ENCODE measurements at places on chromosomes 1 and 21.

DNA sequence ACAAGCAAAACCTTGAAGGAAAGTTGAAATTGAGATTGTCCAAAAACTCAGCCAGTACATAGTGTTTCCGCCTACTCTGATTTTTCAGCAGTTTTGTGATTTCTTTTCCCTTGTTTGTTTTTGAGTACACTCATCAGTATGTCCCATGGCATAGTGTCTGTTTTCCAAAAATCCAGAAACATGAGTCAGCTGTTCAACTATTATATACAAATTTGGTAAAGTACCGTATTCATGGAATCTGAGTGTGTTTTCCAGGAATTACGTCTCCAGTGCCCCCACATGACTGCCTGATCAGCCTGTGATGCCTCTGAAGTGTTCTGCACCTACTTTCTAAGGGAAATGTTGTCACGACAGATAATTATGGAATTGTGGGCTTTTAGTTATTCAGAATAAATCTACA lies 186.8 kb downstream of the LTN1 start:
- DNase-seq: peak; percentile 91

GRCh38 chr1:97137862-97138514 lies 416.4 kb downstream of the PTBP2 start:
- DNase-seq: peak; percentile 55

DNA sequence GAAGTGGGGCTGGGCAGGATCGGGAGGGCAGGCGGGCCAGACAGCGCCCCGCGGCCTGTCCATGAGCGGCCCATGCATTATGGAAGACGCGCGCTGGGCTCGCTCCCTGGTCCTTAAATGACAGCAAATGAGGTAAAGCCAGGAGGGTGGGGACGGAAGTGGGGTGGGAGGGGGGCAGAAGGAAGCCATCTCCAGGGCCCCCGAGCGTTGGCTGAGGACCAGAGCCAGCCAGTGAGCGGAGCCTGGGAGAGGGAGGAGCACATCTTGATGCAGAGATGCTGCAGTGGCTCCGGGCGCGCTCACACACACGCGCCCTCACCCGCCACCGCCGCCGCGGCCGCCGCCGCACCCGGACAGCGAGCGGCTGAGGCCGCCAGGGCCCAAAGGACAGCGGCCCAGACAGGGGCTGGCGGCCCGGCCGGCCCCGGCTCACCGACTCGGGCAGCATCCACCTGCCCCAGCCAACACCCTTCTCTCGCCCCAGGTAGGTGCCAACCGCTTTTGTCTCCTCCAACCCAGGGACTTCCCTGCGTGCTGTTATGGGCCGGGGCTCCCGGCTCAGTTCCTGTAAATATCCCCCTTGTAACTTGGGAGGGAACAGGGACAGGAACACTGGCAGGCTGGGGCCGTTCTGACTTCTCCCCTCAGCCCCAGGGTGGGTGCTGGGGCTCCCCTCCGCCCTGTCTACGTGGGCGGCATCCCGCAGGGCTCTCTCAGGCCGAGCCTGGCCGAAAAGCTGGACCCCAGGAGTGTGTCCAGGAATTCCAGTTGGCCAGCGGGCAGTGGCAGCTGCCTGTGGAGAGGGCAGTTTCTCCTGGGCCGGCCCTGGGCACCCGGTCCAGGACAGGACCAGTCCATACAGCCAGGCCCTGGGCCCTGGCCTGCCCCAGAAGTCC lies at the start of gene CNTN2:
CNTN2 (plus strand) TSS at position 302 of the 896 bp plus-strand sequence. CDS start 9,974 bp downstream, outside the sequence.
- DNase-seq: no peak

DNA sequence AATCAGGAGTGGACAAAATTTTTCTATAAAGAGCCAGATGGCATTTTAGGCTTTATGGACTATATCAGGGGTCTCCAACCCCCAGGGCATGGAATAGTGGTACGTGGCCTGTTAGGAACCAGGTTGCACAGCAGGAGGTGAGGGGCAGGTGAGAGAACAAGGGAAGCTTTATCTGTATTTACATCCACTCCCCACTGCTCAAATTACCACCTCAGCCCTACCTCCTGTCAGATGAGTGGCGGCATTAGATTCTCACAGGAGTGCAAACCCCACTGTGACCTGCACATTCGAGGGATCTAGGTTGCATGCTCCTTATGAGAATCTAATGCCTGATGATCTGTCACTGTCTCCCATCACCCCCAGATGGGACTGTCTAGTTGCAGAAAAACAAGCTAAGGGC lies 13.9 kb downstream of the PHTF1 start:
- DNase-seq: no peak

- no peak for DNase-seq
Measured at GRCh38 chr21:33963848-33964555, 48.4 kb upstream of the ATP5PO start.

GRCh38 chr1:224545571-224545970 lies 70.5 kb upstream of the CNIH3 start:
- no peak for DNase-seq

- DNase-seq: no peak
Measured at GRCh38 chr1:33635336-33636012, 163.0 kb downstream of the ZSCAN20 start.

GRCh38 chr1:43949678-43950077 lies 2.9 kb downstream of the IPO13 start:
- DNase-seq: no peak

Data from skeletal muscle cell (primary cell).